AG10803 (cell line): ENCODE measurements at places on chromosomes 1 and 21.
A peak's percentile ranks its signal among the peaks of the same experiment; 100 is the strongest.

DNA sequence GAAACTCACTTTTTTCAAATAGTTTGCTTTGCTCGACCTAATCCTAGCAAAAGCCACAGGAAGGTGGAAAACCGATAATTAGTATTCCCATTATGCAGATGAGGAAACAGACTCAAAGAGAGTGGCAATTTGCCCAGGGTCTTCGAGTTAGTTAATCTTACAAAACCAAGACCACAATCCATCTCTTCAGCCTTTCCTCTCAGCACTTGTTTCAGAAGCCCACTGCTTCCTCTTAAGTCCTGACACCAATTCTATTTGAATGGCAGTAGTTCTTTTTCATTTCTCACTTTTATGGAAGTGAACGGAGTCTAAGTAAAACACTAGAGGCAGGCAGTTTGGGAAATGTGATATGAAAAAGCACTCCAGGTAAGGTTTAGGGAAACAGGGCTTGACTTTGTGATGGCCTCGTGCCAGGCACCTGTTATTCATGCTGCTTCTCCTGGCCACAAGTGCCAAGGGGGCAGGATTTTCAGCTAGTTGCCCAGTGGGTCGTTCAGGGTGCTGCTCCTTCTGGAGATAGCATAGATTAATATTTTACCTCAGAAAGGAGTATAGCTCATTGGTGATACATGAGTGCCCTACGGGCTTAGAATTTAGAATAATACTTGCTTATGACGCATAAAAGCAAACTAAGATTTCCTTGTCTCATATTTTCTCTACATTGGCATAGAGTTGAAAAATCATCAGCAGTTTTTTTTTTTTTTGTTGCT, 76.6 kb upstream of the NRIP1 start:
- no peak for DNase-seq

GRCh38 chr1:234533034-234533891, 54.3 kb upstream of the TARBP1 start:
- DNase-seq = peak; percentile 98

GRCh38 chr1:212606395-212607205, 2.0 kb upstream of the ATF3 start:
- no peak for DNase-seq

GRCh38 chr1:25503551-25504426, 39.6 kb upstream of the LDLRAP1 start:
- peak; percentile 26 for DNase-seq

DNA sequence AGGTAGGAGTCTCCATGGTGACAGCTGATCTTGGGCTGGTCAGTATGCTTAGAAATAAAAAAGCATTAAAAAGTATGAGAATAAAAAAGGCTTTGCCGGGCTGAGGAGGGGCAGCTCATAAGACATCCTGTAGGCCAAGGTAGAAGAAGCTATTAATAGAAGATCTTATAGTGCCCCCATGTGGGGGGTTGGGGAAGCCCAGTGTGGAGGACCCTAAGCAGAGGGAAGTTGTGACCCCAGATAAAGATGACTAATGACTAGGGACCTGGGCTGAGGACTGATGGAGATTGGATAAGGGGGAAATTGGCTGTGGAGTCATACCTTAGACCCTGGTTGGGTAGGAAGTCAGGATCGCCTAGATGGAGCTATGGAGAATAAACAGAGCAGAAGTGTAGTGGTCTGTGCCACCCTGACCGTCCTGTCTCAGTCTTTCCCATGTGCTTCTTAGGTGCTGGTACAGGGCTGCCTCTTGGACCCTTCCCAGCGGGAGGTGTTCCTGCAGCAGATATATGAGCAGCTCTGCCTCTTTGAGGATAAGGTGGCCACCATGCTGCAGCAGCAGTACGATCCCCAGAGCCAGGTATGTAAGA, 25.0 kb downstream of the SZT2 start:
- peak; percentile 26 for DNase-seq

DNA sequence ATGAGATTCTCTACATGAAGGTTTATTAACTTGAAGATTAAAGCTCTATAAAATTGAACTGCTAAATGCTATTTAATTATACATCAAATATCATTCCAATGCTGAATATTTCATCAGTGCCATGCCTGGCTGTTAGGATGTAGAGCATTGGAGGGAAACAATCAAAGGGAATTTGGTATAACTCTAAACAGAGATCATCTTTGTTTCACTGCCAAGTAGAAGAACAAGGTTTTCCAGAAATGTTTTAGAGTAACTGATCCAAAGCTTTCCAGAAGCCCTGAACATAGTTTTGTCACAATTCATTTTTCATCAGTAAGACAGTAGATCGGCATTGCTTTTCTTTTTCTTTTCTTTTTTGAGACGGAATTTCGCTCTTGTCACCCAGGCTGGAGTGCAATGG, 5.9 kb upstream of the DSTYK start:
- DNase-seq = no peak

DNA sequence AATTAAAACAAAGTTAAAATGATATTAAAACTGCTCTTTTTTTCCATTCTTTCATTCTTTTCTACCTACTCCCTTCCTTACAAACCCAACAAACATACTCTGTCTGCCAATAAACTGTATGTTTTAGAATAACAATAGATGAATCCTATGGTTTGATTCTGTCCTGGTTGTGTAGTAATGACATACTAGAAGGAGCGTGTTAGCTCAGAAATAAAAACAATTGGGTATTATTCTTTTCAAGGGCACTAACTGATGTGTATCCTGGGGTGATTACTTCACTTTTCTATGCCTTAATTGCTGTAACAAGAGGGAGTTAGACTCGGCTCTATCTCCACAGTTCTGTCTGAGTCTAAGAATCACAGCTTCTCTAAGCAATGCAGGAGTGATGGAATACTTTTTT, 194.4 kb downstream of the GIPC2 start:
- no peak for DNase-seq

DNA sequence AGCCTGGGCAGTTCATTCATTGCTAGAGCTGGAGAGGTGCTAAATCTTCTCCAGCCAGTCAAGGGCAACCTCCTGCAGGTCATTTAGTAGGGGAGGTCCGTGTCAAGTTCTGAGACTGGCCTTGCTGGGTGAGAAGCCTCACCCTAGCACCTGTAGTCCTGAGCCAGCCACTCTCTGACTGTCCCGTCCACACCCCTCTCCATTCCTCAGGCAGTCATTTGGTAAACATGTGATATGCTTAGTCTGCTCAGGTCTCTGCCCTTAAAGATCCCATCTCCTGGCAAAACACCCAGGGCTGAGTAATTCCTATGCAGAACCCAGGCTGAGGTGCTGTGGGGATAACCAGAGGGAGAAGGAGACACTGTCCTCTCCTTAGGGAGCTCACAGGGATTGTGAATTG, 13.7 kb upstream of the IGFN1 start:
- DNase-seq = peak; percentile 14

DNA sequence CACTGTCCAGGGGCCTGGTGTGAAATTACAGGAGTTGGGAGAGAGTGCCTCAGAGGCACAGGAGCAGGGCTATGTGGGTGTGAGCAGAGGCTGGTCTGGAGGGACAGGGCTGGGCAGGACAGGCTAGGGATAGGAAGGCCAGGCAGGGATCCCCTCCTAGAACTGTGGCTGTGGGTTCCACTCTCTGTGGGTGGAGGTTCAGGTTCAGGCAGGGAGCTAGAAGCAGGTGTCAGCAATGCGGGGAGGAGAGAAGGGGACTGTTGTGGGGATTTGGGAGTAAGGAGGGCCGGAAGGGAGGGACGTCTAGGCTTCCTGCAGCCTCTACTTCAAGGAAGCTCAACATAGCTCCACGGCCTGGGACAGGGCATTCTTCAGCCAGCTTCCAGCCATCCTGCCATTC, 8.3 kb upstream of the GPR61 start:
- no peak for DNase-seq

GRCh38 chr1:206514813-206515387, 7.6 kb downstream of the RASSF5 start:
- no peak for DNase-seq

DNA sequence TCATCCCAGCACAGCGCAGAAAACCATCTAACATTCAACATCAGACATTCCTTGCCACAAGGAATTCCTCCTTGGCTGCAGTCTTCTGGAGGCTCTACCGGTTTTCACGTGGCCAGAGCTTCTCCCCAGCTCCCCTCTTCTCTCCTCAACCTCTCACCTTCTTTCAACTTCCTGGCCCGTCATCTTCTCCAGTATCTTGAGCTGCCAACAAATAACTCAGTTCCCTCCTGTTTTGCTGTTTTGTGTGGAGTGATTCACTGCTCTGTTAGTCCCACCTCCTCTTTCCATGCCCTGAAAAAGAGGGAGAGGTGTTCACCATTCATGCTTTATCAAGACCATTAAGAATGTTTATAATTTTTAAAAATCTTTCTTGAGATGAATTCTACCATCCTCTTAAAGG, 32.6 kb downstream of the PIGM start:
- no peak for DNase-seq

GRCh38 chr1:208251911-208252835, 8.0 kb upstream of the PLXNA2 start:
- peak; percentile 48 for DNase-seq

GRCh38 chr1:90393025-90393424, 324.1 kb downstream of the BARHL2 start:
- no peak for DNase-seq

DNA sequence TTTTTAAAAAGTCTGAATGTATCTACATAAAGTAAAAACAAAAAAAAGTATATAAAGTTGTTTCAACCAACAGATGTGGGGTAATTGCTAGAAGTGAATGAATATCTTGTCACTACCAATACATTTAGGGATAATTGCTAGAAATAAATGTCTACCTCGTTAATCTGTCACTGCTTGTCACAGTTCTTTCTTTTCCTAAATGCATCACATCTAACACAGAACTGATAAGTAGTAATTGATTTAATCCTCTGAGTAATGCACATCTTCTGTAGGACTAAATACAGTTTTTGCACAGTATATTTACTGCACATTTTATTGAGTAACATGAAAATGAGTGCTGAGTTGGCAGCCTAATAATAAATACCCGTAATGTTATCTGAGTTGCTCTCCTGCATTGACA, 72.2 kb downstream of the SUSD4 start:
- DNase-seq = no peak

- no peak for DNase-seq
These were observed 126.9 kb upstream of the LMO4 start for GRCh38 chr1:87201768-87202167.

DNA sequence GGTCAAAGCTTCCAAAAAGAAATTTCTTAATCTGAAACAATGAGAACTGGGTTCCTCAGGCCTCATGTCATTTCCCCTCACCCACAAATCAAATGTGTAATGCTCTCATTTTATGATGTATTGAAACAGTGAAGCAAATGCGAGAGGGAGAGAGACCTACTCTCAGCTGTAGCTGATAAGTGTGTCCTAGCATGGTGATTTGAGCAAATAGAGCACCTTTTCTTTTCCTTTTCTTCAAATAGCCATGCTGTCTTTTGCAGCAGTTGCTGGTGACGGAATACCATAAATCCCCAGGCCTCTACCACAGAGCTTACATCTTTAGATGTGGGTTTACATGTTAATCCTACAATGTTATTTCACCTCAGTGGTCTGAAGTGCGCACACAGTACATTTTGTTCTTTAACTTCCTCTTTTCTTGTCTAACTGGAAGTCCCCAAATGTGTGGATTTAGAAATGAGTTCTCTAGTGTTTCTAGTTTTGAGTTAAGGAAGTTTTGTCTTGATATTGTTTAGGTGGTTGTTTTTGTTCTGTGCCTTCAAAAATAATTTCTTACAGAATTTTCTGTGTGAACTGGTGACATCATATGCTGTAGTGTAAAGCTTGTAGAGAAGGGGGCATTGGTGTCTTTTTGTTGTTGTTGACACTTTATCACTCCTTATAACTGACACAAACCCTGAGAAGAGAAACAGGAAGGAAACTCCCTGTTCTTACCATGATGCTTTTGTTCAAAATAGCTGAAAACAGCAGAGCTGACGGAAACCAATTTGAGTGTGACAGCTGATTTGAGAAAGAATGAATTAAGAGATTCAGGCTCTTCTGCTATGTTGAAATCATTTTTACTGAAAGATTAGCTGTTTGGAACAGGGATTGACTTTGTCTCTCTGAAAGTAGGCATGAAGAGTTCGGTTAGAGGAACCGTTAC, 12.2 kb downstream of the SMAP2 start:
- DNase-seq = no peak

DNA sequence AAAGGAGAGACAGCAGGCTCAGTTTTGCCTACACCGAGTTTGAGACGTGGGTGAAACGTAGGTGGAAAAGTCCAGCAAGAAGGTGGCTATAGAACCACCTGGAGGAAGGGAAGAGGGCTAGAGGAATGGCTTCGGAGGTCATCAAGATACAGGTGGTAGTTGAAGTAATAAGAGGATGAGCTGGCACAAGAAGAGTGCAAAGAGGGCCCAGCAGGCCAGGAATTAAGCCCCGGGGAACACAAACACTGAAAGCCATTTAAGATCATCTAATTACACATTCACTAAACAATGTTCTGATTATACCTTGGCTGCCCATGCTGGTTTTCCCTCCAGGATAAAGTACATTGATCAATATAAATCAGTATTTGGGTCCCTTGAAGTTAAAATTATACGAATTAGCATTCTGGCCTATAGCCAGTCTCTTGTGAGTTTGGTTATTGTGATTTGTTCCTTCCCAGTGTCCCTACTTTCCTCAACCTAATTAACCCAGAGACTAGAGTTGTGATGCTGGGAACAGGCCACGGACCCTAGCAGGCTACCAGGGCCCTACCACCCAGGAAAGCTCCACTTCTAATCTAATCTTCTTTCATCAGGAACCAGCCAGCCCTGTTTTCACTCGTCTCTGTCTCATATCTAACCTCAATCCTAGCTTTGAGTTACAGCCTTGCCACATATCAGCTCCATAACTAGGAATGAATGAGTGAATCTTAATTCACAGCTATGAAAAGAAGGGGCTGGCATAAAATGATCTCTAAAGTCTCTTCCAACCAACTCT, 26.4 kb upstream of the PPP1R15B start:
- DNase-seq = no peak

- DNase-seq = no peak
These were observed 45.0 kb upstream of the CD55 start for GRCh38 chr1:207276465-207276864.

- DNase-seq = no peak
These were observed 24.3 kb upstream of the SLC19A2 start for GRCh38 chr1:169510060-169510459.

GRCh38 chr21:44415073-44416025, 40.0 kb upstream of the LRRC3 start:
- no peak for DNase-seq
